ENCODE measurements at places on chromosomes 6 and 20. TPM values are rescaled to one million over a fixed set of nuclear protein-coding genes. Genes with fewer than 3 reads are reported as not detected.

Gene GSTA3
- total RNA-seq: not detected

Gene COL9A1
- total RNA-seq: 7.3 TPM

DNA sequence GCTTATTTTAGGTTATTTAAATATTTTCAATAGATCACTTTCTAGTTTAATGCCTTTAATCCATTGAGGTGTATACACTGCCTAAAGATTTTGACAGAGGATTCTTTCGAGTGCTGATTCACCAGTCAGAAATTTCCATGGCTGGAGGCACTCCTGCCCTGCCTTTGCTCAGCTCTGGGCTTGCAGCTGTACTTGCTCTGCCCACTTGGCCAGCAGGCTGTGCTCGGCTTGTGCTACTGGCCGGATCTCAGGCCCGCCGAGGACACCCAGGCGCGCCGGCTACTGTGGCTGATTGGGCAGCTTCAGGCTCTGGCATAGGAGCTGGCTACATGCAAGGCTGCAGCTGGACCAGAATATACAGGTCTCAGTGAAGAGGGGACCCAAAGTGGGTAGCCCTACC lies 675.1 kb upstream of the MMS22L start:
- DNase-seq: no peak

Gene NEU1
- total RNA-seq: 11.7 TPM

Gene FKBP1C
- total RNA-seq: 0.36 TPM

Gene REV3L
- 95.2 TPM for total RNA-seq

Gene ANGPT4
- total RNA-seq: 0.09 TPM

Gene EYA4
- total RNA-seq: 2.4 TPM

GRCh38 chr6:53906842-53907241 lies 112.0 kb downstream of the LRRC1 start:
- DNase-seq: no peak

Gene CCN6
- not detected for total RNA-seq

DNA sequence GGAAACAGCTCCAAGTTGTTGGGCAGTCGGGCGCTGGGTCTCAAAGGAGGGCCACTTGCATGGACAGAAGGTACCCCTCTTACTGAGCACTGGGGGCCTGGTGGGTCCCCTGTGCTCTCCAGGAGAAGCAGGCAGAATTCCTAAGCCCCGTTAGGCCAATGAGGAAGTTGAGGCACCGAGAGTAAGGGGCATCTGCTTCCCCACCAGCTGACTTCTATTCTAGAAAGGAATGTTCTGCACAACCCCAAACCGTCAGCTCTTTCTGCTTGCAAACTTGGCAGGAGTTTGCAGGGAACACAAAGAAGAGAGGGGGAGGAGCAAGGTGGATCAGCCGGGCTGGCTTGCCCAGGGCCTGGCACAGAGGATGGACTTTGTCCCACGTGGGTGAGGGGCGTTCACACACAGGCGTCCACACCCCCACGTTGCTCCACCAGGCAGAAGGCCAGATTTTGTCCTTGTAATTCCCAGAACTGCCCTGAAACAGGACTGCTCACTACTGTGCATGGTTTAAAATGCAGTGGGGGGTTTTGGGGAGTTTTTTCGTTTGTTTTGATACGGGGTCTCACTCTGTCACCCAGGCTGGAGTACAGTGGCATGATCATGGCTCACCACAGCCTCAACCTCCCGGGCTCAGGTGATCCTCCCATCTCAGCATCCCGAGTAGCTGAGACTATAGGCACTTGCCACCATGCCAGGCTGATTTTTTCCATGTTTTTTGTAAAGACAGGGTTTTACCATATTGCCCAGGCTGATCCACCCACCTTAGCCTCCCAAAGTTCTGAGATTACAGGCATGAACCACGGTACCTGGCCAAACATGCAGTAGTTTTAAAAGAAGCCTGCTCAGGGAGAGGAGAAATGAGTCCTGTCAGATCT lies 93.3 kb downstream of the SNX5 start:
- no peak for DNase-seq

DNA sequence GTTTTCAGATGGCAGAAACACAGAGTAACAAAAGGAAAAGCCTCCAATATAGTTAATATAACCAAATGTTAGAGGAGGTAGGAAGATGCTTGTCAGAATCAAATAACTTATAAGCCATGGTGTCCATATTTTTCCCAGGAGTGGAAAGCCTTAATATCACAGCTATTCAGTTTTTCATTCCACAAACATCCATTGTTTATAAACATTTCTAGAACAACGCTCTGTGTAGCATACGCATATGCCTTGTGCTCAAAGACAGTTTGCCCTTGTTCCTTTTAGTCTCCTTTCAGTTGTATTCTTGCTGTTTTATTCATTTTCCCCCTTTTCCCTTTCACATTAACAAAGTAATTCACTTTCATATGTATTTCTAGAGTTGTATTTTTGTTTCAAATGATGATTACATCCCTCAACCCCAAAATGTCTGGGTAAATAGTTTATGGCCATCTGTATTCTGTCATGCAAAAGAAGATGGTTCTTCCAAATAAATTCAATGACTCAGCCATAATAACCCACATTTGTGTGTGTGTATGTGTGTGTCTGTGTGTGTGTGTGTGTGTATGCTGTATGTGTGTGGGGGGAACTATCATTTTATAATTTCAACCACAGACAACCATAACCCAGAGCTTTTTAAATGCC lies 455.7 kb upstream of the SOX4 start:
- no peak for DNase-seq

Gene DEFB119
- not detected for total RNA-seq

DNA sequence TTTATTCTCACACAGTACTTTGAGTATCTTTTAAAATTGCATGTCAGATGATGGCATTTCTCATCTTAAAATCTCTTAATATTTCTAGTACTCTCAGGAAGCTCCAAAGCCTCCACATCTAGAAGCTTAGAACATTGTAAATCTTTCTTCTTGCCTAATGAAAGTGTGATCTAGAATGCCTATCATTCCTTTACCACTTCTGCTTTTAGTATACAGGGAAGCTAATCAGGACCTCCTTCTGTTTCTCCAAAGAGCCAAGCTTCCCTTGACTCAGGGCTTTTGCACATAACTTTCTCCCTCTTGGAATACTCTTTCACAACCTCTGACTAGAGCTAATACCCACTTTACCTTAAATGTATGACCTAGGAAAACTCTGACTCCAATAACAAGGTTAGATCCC lies 7.5 kb upstream of the ELOVL4 start:
- no peak for DNase-seq

- DNase-seq: no peak
Observed at GRCh38 chr6:100412872-100413271, 51.8 kb downstream of the SIM1 start.

DNA sequence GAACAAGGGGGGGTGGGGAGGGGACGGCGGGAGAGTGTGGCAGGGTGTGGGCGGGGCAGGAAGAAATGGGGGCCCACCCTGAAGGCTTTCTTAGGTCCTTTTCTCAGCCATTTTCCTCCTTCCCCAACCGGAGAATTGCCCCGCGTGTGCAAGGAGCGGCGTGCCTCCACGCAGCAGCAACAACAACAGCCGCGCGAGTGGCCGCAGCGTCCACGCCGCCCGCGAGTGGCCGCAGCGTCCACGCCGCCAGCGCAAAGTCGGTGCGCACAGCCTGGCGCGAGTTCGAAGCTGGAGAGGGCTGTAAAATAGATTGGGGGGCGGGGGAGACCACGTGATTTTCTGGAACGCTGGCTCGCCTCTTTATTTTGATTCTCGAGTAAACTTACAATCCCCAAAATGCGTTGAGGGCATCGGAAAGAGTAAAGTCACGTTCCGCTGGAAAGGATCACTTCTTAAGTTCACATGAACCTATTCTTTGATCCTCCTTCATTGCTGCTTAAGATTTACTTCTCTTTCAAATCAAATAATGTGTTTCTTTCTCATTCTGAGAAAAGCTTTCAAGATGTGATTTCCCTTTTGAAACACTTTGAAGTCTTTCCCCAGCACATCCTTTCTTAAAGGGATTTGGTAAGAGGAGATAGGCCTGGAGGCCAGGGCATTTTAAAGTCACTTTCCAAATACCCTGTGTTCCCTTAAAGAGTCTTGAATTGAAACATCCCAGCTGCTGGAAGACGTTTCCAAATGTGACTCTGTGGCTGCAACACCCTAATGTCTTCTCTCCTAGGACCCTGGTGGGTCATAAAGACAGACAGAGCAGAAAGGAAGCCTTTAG lies 66.7 kb upstream of the ZNF217 start:
- DNase-seq: no peak

GRCh38 chr6:31978831-31979230 lies 3.0 kb upstream of the C4A start:
- no peak for DNase-seq

DNA sequence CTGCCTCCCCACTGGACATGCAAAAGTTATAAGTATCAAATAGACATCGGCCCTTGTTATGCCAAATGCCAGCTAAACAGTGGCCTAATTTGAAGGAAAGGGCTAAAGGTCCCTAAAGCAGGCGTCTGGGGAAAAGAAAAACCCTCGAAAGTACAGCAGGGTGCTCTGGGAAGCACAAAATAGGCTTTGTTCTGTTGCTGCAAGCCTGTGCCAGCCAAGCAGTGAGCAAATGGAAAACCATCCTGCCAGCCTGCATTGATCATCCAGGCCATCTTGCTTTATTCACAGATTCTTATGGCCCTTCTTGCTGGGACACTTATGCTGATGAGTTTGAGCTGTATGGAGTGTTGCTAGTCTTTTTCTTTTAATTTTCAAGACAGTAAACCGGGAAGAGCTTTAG lies 62.2 kb upstream of the PLEKHG1 start:
- peak; percentile 7 for DNase-seq

DNA sequence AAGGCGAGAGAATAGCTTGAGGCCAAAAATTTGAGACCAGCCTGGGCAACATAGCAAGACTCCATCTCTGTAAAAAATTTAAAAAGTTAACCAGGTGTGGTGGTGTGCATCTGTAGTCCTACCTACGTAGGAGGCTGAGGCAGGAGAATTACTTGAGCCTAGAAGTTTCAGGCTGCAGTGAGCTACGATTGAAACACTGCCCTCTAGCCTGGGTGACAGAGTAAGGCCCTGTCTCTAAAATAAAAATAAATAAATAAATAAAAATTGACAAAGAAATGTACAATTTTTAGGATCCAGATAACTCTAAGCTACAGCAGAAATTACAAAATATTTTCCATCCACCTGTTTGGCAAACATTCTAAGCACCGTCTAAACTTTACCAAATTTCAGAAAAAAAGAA lies 941.0 kb upstream of the ADGRB3 start:
- DNase-seq: no peak

DNA sequence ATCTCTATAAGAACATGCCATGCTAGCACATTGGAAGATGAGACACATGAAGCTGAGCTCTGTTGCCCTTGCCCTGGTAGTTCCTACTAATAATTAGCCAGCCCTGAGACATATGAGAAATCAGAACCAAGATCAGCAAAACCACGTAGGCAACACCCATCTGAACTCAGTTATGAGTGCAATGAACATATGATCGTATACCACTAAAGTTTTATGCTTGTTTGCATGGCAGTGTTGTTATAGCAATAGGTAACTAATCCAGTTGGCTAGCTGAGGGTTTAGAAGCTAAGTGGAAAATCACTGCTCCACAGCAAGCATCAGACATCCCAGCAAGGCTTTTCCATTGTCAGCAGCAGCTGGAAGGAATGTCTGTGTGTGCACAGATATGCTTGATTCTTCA lies 180.7 kb downstream of the BTBD3 start:
- no peak for DNase-seq

Gene ELMO2
- 57.5 TPM for total RNA-seq

DNA sequence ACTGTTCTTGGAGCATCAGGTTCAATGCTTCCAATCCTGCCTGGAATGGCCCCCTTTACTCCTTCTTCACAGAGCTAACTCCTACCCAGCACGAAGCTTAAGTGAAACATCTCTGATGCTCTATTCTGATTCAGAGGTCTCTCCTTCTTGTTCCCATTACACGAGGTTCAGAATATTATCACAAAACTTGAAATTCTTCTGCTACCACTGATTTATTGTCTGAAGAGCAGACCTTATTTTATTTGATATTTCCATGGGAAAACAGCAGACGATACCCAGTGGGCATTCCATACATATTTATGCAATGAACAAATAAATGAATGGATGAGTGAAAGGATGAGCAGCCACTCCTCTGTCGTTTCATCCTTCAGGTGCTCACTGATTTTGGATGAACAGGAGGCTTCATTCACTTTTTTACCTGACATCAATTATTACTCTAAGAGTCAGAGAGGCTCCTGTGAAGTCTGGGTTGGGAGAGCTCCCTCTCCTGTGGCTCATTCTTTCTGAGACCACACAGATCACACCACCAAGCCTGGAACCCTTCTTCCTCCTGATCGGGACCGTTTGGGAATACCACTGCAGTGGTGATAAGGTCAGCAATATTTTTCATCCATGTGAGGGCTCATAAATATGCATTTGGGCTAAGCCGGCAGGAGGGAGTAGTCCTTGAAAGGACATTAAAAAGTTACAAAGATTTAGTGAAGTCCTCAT lies 25.8 kb downstream of the SMLR1 start:
- DNase-seq: no peak

DNA sequence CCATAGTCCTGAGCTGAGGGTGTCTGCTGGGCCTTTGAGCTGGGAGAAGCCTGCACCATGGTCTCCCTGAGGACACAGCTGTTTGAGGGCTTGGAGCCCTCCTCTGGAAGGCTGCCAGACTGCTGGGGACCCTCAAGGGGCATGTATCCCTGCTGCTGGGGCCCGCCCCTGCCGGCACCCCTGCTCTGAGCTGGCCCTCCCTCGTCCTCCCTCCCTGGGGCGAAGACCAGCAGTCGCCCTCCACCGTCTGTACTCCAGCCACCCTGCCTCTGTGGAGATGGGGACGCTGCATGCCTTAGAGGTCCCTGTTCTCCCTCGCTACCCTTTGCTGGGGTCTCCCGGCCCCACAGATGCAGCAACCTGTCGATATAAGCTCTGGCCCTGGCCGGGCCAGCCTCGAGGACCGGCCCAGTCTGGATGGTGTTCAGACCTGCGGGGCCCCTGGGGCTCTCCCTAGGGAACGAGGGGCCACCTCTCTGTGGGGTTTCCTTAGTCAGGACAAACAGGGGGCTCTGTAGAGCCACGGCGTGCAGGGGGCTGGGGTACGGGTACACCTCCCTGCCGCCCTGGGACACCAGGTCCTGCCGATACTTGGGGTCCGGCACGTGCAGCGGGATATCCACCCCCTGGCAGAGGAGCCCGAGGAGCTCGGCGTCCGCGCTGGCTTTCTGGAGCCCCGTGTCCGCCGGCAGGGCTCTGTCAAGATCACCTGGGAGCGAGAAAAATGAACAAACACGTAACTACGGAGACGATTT lies 11.0 kb downstream of the DACT2 start:
- DNase-seq: no peak

Gene MOCS3
- total RNA-seq: 5.5 TPM
